ENCODE measurements at places on chromosomes 16 and 17.

- DNase-seq = no peak
Observed at GRCh38 chr17:27581016-27581415, 50.0 kb upstream of the LGALS9 start.

DNA sequence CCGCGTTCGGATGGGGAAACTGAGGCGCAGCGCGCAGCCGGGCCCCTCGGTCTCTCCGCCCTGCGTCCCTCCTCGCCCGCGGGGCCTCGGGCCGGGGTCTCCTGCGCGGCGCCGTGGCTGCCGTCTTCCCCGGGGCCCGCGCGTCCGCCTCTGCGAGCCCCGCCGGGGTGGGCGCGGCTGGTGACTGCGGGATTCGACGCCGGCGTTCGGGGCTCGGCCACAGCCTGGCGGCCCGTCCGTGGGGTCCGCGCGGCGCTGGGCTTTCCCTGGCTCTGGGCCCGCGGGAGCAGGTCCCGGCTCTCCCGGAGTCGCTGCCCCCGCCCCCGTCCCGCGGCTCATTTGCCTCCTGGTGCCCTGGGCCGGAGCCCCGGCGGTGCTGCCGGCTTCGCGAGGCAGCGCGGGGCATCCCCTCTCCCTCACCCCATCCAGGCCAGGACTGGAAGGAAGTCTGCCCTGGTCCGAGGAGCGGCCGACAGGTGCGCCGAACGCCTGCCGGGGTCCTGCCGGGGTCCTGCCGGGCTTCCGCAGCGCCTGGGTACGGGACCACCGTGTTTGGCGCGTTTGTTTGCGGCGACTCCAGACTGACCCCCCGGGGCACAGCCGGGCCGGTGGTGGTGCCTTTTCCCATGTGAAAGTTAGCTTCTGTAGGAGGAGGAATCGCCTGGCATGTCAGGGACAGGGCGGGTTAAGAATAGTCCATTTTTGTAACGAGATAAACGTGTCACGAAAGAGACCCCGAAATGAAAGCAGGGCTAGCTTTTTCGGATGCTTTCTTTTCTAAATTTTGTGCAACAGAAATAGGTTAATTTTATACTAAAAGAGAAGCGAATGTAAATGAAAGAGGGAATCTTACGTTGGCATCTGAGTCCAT lies 671 bp downstream of the CHMP6 start:
- DNase-seq = no peak

DNA sequence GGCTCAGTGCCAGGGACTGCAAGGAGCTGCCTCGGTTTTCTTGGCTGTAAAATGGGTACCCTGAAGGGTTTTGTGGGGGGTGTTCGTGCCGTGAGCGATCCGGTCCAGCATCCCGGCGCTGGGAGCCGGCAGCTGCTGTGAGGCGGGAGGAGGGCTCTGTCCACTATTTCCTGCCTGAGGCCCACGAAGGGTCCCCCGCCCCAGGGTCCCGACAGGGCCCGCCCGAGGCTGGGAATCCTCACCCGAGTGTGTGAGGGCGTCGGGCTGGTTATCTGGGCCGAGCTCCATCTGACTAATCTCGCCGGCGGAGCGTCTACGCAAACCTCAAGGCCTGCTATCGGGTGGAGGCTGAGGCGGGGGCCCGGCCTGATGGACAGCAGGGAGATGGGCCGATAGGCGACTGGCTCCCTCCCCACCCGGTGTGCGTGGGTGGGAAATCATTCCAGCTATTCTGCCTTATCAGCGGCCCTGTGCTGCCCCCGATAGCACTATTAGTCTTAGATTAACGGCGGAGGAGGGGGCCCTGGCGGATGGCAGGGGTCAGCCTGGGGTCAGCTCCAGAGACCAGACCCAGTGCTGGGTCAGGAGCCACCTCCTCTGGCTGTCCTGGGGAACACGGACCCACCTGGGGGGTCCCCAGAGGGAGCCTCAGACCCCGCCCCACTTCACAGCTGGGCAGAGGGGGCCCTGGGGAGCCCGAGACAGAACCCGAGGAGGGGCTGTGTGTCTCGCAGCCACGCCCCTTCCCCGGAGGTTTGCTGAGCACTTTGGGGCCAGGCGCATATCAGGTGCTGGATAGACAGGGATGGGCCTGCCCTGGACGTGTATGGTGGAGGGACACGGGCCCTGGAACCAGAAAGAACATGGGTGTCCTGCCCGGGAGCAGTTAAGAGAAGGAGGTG lies 44.7 kb downstream of the ZFPM1 start:
- no peak for DNase-seq

GRCh38 chr17:21113049-21113690 lies 13.6 kb upstream of the DHRS7B start:
- no peak for DNase-seq

DNA sequence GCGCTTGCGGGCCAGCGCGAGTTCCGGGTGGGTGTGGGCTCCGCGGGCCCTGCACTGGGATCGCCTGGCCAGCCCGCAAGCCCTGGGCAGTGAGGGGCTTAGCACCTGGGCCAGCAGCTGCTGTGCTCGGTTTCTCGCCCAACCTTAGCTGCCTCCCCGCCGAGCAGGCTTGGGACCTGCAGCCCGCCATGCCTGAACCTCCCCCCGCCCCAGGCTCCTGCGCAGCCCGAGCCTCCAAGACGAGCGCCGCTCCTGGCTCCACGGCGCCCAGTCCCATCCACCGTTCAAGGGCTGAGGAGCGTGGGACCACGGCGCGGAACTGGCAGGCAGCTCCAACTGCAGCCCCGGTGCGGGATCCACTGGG lies 12.3 kb upstream of the ZFP90 start:
- no peak for DNase-seq

GRCh38 chr16:89572485-89573205 lies 2.9 kb upstream of the CPNE7 start:
- DNase-seq = no peak

DNA sequence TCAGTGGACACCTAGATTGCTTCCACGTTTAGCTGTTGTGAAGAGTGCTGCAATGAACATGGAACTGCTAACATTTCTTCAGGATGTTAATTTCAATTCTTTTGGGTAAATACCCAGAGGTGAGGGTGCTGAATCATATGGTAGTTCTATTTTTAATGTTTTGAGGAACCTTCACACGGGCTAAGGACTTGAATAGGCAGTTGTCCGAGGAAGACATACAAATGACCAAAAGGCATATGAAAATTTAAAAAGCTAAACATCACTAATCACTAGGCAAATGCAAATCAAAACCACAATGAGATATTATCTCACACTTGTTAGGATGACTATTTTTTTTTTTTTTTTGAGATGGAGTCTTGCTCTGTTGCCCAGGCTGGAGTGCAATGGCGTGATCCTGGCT lies 173.3 kb downstream of the PRKCB start:
- DNase-seq = no peak

- no peak for DNase-seq
Observed at GRCh38 chr17:17580662-17581470, 10.6 kb downstream of the PEMT start.

GRCh38 chr17:10673312-10673711 lies 16.2 kb upstream of the MYH3 start:
- no peak for DNase-seq

Measured in keratinocyte (primary cell).